ENCODE measurements at places on chromosomes 7 and 10.

DNA sequence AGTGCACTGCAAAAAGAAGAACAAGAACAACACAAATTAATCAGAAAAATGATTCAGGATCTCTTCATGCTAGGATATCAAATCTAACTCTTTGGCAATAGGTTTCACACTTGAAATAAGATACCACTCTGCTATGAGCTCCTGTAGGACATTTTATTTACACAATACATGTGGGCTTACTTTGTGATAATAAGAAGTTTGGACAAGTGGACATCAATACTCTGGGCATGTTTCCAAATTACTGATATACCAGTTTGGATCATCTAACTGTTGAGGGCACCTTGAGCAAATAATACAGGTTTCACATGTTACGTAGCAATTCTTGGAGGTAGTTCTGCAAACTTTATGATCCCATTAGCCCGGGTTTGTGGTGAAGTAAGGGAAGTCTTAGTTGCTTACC is 59.8 kb downstream of the CPVL start:
- no peak for DNase-seq

DNA sequence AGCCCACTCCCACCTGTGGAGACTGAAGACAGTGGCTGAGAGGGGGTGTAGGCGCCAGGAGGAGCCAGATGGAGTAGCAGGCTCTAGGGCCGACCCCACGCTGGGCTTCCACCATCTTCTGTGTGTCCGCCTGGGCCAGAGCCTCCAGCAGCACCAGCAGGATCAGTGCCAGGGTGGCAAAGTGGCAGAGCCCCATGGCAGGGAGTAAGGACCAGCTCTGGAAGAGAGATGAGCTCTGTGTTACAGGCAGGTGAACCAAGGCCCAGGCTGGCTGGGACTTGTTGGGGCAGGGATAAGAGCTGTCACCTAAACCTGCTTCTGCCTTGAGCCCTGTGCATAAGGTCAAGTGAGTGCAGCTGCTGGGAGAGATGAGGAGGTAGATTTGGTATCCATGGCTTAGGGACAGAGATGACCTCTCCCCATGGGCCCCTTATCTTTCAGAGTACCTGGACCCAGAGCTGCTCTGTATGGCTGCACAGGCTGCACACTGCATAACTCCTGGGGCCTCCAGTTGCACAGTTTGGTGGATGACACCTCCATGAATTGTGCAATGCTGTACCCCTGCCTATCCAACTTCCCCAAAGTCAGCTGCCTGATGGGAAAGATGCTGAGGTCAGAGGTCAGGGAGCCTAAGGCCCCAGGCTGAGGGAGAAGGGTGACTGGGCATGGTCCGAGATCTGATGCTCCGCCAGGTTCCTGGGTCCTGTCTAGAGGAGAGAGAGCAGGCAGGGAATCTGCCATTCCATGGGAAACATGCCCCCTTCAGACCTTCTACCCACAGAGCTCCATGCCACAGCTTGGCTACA is 7.4 kb upstream of the SAMD8 start:
- DNase-seq = no peak

DNA sequence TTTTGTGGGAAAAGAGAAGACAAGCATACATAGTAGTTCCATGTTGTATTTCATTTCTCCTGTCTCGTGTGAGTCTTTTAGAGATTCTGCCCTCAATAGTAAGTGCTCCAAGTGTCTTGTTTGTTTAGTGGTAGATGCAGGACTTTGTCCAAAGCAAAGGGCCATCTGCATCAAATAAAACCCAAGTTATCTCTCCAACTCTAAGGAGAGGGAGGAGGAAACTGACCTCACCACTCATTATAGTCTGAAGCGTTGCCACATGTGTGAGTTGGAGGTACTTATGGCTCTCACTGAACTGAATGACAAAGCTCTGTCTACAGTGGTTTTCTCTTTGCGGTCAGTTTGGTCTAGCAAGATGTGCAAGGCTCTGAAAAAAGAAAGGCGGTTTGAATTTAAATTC is 272.6 kb downstream of the DOCK4 start:
- no peak for DNase-seq

- no peak for DNase-seq
Observed at GRCh38 chr7:134078991-134079390, 48.1 kb upstream of the LRGUK start.

DNA sequence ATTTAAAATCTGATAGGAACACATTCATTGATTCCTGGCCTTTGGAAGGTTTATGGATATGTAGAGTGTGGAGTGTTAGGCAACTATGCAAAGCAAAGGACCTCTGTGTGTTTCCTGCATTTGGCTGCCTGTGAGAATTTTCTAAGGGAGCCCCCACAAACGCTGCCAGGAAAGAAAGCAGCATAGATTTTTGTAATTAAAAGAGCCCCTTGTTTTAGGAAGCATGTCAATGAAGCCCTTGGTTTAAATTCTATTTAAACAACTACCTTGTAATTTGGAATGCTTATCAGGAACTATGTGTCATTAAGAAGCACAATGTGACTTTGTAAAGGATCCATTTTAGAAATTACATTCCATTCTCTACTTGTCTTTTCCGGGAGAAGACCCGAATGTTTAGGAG is 742.5 kb downstream of the NXPH1 start:
- peak; percentile 1 for DNase-seq

DNA sequence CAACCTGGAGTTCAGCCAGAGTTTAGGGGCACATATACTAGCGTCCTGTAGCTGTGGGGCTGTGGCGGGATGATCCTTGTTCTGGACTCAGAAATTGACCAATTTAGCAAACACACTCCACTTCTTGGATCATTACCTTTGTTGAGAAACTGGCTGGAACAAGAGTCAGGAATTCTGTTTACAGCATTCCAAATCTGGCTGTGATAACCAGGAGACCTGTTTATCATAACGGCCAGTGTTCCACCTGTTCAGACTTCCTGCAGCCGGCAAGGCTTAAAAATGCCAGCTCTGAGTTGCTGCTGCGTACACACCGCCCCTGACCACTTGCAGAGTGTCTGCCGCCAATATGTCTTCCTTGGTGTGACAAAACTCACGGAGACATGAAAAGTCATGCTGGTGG is 64.8 kb downstream of the ARMC3 start:
- no peak for DNase-seq

DNA sequence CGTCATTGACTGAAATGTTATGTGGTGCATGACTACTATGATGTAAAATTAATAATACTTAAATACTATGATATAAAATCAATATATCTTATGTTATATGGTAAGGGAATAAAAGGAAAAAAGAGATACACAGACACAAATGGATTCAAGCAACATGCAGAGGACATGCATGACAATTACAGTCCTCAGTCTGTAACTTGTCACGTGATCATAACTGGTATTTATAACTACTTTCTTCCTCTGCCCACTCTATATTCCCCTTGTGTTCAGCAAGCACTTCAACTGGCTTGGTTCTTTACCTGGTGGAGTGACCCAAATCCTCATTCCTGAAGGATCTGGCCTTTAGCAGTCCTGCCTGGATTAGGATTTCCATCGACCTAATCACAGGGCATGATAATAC is 104.4 kb upstream of the FAM180A start:
- DNase-seq = no peak

DNA sequence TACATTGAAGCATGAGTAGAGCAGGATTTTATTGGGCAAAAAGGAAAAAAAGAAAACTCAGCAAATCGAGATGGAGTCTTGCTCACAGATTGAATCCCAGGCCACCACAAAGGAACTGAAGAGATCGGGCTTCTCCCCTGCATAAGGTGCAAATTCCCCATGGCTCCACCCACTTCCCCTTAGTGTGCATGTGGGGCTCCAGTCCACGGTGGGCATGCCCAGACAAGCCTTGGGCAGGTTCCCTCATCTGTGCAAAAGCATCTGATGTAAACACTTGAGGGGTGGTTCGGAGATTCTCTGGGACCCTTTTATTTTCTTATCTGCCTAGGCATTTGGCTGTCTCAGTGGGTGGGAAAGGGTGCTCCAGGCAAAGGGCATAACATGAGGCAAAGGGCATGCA is 150.7 kb downstream of the CFTR start:
- DNase-seq = no peak

DNA sequence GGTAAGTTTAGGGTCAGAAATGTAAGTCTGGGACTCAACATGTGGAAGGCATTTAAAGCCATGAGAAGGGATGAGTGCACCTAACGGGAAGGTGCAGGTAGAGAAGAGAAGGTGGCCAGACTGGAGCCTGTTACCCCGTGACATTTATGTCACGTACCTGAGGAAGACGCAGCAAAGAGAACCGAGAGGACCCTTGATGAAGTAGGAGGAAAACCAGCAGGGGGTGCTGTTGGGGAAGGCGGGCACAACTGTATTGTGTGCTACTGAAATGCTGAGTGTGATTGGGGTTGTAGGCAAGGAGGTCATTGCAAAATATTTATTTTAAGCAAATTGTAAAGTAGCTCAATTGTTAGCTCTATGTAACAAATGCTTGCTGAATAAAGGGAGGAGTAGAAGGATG is 338.2 kb upstream of the PRKCQ start:
- DNase-seq = no peak

DNA sequence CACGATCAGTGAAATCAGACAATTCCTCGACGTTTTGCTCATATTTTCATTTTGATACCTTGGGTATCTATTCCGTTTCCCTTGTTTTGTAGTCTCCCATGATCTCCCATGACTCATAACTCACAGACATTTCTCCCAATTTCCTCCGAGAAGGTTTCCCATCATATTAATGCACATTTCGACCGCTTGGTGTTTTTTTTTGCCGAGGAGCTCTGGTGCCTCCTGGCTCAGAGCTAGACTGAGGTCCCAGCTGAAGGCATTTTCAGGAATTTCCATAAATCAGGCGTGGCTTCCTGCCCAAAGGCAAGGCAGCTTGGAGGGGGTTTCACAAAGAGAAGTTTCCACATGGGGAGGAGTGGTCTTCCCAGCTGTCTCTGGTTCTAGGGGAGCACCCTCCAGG is 148.2 kb upstream of the TNS3 start:
- no peak for DNase-seq

- DNase-seq = no peak
Observed at GRCh38 chr10:63578501-63578900, 57.3 kb downstream of the REEP3 start.

GRCh38 chr10:130561681-130562080 is 425.5 kb downstream of the GLRX3 start:
- DNase-seq = no peak

GRCh38 chr7:91325726-91326125 is 61.5 kb downstream of the FZD1 start:
- no peak for DNase-seq

GRCh38 chr7:142181211-142181610 is 69.7 kb downstream of the MGAM2 start:
- no peak for DNase-seq

DNA sequence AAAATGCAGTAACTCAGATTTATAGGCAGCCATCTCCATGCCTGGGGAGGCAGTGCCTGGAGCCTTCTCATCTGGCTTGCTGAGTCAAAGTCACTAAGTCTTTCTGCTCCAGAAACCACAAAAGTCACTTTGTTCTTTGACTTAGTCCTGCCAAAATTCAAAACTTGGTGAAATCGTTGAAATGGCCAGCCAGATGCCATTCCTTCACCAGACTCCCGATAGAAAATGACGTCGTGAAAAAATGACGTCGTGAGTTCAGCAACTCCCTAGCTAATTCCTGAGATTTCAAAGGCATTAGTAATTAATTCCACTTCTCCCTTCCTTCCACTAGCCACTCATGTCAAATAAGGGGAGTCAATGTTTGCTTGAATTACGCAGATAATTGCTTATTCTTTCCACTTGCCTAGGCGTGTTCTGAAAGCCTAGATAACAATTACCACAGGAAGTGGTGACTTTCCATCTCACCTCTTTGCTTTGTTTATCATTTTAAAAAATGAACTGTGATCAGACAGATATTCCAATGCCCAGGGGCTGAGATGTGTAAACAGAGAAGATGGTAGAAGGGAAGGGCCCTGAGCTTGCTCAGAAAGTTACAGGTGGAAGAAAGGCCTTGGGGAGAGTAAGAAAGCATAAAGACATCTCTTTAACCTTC is 48.5 kb upstream of the OSBPL3 start:
- no peak for DNase-seq

DNA sequence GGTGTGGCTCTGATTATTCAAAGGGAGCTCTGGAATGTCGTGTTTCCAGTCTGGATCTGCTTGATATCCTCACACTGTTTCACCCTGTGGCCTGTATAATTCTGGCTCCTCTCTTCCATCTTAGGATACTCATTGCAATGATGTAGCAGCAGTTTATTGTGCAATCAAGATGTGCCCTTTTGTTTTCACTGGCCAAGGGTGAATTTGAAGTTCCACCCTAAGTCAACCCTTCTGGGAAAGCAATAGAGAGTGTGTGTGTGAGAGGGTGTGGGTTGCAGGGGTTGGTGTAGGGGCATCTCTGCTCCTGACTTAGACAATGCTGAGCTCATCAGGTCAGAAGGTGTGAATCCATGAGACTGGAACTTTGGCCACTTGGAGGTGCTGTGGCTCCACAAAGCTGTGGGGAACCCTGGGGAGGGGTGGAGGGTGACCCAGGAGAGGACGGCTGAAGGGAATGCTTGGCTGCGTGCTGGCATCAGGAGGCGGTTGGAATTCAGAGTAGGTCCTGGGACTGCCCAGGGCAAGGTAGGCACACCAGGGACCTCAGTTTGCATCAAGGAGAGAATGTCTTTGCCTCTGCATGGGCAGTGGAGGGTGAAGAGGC is 118.0 kb upstream of the PRSS58 start:
- DNase-seq = no peak

- no peak for DNase-seq
Observed at GRCh38 chr10:79020605-79021004, 48.2 kb upstream of the ZMIZ1 start.

GRCh38 chr7:1407892-1408291 is 51.4 kb downstream of the MICALL2 start:
- DNase-seq = no peak

- DNase-seq = no peak
Observed at GRCh38 chr7:137655804-137656203, 191.0 kb downstream of the DGKI start.

DNA sequence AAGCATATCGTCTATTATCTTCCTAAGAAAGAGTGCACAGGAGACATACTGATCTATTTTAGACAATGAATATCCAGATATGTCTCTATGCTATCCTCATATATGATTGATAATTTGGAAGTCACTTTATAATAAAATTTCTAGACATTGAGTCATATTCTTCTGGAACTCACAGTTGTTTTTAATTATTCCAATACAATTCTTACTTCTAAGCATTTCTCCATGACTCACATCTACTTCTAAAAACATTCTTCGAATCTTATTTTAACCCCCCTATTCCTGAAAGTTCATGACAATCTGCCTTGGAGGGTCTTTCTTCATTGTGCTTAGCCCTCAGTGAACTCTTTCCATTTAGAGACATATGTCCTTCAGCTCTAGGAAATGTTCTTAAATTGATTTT is 368.1 kb downstream of the MDFIC start:
- no peak for DNase-seq

DNA sequence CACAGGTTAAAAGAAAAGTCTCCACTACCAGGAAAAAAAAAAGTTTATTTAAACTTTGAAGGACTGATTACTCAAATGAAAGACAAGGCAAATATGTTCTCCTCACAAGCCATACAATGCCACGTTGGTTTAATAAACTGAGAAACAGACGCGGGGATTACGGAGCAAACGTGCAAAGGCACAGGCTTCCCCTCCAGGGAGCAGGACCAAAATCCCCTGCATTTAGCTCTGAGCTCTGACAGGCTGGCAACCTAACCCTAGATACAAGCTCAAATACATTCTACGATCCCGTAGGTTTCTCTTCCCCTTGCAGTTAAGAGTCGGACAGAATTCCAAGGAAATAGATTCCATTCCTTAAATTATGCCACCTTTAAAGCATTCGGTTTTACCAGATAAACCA is 7.7 kb upstream of the GRB10 start:
- DNase-seq = no peak

GRCh38 chr7:25359471-25360059 is 131.3 kb upstream of the NPVF start:
- DNase-seq = peak; percentile 75

GRCh38 chr10:30803892-30804322 is 174.4 kb upstream of the LYZL2 start:
- no peak for DNase-seq
